ENCODE measurements at places on chromosomes 12 and 14.

GRCh38 chr14:21171128-21171527 lies 15.3 kb upstream of the OR5AU1 start:
- DNase-seq = no peak

DNA sequence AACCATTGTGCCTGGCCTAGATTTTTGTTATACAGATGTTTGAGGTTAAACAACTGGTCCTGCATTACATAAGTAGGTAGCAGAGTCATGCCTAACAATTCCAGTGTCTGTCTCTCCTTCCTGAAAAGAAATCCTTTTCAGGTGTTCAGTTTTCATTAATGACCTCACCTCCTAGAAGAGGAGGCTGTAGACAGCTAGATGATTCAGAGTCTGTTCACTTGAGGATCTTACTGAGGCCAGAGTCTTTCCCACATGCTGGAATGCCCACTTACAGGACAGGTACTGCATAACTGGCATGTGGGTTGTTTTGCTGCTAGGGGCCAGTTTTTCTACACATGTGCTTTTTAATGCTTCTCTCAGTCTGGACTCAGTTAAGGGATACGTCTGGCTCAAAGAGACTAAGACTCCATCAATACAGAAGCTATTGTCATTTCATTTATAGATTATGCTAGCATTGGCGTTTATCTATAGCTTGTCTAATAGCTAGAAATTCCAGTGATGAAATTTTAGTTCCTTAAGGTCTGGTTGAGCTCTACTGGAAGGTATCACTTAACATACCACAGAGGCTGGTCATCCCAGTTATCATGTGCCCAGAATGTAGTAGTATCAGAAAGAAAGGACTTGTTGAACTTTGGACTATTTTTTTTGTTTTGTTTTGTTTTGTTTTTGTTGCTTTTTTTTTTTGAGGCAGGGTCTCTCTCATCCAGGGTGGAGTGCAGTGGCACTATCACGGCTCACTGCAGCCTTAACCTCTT lies 206.4 kb downstream of the ERC1 start:
- no peak for DNase-seq

DNA sequence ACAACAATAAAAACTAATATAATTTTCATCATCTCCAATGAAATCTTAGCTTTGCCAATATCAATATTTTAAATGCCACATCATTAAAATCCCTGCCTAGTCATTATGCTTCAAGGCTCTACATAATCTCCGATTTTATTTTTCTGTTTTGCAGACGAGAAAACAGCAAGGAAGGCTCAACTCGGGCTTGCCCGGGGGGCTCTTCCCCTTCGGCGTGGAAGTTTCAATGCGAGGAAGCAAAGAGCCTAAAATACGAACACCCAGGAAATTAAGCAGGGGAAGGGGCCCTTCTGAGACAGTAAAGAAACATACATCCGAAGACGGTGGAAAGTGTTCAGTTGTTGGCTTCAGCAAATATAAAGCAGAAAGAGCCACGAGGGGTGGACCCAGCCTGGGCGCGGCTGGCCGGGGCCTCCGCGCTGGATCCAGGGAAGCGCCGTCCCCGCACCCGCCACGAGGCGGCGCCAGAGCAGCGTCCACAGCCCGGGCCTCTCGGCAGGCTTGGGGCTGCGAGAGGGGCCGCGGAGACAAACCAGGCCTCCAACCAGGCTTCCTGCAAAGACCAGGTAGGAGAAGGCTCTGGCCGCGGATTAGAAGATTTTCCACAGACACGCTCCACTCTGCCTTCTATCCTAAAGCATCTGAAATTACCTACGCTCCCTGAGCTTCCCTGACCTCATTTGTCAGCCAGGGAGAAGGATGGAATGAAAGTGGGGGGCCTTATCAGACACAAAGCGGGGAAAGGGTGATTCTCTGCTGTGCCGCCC lies 77.2 kb downstream of the SERPINA3 start:
- peak; percentile 10 for DNase-seq

DNA sequence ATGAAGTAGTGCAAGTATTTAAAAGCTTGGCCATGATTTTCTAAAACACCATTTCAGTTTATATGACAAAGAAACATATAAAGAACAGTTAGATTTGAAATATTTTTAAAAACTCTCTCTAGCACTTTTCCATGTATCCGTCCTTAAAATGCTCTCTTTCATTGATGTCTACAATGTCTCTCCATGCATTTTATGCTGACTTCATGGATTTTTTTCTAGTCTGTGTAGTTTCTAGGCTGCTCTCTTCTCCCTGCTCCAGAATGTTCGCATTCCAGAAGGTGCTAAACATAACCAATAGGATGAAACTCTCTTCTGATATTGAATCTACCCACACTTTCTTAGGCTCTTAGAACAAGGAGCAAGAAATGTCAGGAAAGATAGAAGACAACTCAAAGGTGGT lies 124.8 kb downstream of the PLCZ1 start:
- no peak for DNase-seq

GRCh38 chr14:103960457-103961055 lies 18.2 kb upstream of the RD3L start:
- DNase-seq = no peak

DNA sequence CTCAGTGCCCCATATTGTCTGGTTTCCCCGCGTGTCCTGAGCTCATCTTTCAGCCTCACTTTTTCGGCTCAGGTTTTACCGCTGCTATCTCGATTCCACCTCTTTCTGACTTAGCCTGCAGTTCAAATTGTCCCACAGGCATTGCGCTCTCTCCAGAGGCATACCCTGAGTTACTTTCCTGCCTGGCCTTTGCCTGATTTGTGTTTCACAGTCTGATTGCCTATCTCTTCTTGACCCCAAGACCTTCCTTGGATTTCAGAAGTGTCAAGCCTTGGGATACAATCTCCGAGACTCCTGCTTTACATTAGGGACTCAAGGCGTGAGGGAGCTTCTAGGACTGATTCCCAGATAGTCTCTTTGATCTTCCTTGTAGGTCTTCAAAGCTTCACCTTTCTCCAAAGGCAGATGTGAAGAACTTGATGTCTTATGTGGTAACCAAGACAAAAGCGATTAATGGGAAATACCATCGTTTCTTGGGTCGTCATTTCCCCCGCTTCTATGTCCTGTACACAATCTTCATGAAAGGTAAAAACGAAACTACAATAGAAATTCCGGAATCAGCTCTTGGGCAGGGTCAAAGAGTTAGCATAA lies 629 bp downstream of the LETMD1 start:
- no peak for DNase-seq

DNA sequence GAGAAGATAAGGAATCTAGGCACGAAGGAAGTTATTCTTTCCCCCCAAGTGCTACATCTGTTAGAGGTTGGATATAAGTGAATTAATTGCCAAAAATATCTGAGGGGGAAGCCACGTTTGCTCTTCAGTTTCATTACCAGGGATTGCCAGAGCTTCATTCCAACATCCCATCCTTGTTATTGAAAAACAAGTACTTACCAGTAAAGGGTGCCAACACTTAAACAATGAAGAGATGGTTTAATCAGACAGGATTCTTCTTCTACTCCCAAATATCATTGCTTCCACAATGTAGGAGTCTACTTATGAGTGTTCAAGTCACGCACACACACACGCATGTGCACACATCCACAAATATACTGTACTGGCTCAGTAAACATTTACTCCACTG lies 312.4 kb downstream of the RPAP3 start:
- DNase-seq = no peak
